ENCODE measurements at places on chromosomes 12 and 14.
A peak's percentile ranks its signal among the peaks of the same experiment; 100 is the strongest.

DNA sequence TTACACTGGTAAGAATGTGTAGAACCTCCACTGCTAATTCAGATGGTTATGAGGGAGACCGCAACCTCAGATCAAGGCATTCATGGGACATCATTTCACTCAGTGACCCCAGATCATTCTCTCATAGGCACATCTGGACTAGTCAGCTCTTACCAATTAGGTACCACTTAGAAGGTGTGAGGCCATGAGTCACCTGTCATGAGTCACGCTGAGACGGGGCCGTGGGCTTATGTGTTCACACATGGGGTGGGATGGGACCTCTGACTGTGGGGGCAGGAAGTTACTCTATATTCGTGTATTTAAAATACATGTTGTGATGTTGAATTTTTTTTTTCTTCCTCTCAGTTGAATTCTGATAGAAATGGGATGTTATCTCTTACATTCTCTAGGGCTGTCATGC lies 55.9 kb downstream of the CCDC92 start:
- no peak for DNase-seq

GRCh38 chr12:118981285-118982211 lies at the start of gene SRRM4:
Gene SRRM4 (plus strand): TSS chr12:118981541. CDS start chr12:118981883, 342 bp downstream.
- DNase-seq, result no peak

DNA sequence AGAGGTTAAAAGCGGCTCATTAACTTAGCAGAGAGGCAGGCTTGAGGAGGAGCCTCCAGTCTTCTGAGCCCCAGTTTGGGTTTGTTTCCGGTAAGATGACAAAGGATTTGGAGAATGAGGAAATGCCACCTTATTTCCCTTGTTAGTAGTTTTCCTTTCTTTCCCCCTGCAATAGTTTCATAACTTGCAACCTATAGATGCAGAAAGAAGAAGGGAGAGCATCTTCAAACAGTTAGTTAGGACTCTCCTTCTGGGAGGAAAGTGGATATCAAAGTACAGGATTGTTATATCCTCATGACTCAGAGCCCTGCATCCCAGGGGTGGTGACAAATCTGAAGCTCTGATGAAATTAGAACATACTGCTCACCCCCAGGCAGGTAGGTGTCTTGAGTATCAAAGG lies 180.7 kb upstream of the SLC38A2 start:
- DNase-seq, result no peak

DNA sequence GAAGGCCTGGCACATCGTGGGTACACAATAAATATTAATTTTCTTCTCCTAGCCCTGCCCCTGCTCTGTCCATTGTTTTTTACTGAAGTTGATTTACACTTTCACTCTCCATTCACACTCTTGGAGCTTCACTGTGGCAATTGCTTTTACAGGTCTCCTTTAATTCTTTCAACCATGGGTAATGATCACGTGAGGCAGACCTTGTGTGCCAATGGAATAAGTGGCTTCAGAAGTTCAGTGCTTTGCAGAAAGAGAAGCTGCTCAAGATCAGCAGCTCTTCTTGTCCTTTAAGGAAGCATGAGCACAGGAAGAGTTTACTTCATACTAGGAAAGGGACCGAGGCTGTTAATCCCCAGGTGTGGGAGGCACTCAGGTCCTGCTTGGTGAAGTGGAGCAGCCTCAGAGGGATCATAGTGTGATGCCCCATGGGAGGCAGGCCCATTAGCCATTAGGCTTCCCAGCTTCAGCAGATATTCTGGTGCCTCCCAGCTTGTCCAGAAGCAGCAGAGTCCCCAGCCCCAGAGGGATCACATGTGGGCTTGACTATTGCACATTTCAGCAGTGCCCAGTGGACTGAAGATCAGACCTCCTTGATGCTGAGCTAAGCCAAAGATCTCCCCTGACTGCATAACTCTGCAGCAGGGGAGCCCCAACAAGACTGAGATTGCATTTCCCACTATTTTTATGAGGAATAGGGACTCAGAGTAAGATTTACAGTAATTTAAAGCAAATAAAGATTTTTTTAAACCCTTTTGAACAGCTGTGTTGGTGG lies 5.0 kb upstream of the SLC35F4 start:
- no peak for DNase-seq

DNA sequence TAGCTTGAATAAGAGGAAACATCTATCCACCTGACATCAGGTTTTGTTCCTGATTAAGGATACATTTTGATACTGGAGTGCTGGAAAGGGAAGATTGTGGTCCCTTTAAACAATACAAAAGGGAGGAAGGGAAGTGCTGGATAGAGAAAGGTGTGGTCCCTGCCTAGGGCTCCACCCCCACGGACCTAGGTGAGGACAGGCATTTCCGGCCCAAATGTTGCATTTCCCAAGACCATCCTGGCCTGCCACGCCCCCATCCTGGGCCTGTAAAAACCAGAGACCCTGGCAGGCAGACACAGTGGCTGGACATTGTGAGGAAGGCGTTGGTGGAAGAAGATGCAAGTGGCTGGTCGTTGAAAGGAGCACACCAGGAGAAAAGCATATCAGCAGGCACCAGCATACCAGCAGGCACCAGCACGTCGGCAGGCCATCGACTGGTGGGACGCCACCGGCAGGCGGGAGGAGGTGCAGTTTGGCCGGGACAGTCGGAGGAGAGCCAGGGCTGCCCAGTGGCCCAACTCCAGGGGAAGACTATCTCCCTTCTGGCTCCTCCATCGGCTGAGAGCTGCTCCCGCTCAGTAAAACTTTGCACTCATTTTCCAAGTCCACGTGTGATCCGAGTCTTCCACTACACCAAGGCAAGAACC lies 53.2 kb upstream of the AMN1 start:
- no peak for DNase-seq

- DNase-seq, result peak; percentile 88
These were observed 253.1 kb downstream of the EFCAB11 start for GRCh38 chr14:89701211-89702043.

- DNase-seq, result no peak
These were observed 23.6 kb upstream of the AMN1 start for GRCh38 chr12:31752450-31752849.

GRCh38 chr14:73462048-73462715 lies 3.8 kb upstream of the NUMB start:
- DNase-seq, result no peak

DNA sequence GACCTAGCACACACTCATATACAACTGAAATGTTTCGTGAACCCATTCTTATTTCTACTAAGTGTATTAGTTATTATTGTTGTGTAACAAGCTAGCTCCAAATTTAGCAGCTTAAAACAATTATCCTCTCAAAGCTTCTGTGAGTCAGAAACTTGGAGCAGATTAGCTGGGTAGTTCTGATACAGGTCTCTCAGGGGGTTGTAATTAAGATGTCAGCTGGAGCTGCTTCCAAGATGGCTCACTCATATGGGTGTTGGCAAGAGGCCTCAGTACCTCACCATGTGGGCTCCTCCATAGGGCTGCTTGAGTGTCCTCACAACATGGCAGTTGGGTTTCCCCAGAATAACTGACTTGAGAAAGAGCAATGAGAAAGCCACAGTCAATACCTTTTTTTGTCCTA lies 9.8 kb downstream of the GPR135 start:
- no peak for DNase-seq

- DNase-seq, result no peak
These were observed 292.3 kb downstream of the TMEM121 start for GRCh38 chr14:105818712-105819005.

DNA sequence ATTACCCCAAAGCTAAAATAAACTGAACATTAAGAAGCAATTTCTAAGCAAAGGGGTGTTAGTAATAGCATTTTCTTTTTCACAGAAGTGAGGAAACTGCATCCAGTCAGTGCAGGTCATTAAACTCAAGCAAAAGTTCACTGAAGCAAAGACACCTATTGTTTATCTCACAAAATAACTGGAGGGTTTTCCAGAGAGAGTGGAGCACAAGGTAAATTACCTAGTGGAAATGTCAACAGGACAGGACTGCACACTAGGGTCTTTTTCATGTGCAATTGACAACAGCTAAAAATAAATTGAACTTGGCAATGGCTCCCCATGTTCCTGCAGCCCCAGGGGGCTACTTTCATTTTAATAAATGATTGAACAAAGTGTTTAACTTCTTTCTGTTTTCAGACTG lies 742.0 kb downstream of the GALC start:
- DNase-seq, result no peak

- no peak for DNase-seq
These were observed 231.2 kb upstream of the LHX5 start for GRCh38 chr12:113702836-113703235.

Measured in CD4-positive, alpha-beta T cell treated with Interleukin-21 for 1 hour (primary cell).